ENCODE measurements at places on chromosomes 16 and 17. TPM values are rescaled to one million over a fixed set of nuclear protein-coding genes. Genes with fewer than 3 reads are reported as not detected.

- no peak for DNase-seq
Measured at GRCh38 chr16:23802776-23803175, 33.0 kb upstream of the PRKCB start.

- DNase-seq: no peak
Measured at GRCh38 chr17:82948081-82948511, 108.3 kb upstream of the ZNF750 start.

GRCh38 chr16:53755026-53755910 lies 51.3 kb downstream of the FTO start:
- DNase-seq: no peak

The PRSS8 gene
- 0.48 TPM for polyA plus RNA-seq

DNA sequence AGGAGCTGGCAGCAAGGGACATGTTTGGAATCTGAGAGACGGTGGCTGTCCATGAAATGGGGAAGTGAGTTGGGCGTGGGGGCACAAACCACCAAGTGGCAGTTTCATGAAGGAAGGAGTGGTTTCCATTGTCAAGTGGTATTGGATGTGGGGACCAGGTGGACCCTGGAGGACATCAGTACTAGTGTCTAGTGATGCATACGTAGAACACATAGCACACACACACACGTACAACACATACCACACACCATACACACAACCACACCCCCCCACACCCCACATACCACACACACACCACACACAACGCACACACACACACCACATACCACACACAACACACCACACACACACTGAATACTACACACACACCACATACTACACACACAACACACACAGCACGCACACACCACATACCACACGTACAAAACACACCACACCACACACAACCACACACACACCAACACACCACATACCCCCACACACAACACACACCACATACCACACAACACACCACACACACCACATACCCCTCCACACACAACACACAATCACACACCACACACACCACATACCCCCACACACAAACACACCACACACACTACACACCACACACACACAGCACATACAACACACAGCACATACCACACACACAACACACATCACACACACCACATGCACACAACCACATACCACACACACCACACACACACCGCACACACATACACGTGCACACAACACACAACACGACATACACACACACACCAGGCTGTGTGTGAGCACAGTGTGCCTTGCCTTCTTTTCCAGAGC lies 41.1 kb upstream of the GSE1 start:
- no peak for DNase-seq

Measured in hindlimb muscle (tissue), 1 donor.